ENCODE measurements at places on chromosomes 2 and 18.

- no peak for DNase-seq
Measured at GRCh38 chr2:130871843-130872740, 35.4 kb downstream of the ARHGEF4 start.

DNA sequence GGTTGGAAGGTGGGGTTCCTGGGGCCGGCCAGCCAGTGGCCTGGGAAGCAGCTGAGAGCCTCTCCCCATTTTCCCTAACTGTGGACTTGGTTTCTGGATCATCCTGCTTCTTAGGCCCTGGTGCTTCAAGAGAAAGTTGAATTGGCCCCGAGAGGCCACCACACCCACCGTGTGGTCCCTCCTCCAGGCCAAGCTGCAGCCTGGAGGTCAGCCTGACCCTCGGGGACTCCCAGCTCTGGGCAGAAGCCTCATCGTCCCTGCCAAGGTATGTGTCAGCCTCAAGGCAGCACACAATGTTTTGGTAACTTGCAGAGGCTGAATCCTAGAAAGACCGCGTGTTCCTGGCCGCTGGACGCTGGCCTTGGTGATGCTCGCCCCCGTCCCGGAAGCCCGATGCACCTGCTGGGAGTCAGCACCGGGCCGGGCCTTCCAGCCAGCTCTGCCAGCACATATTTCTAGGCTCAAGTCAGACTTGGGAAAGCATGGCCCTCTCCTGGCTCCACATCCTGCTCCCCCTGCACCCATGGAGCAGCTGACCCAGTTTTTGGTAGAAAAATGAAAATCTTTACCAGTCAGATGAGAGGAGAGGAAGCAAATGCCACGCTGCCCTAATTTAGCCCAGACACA, 72.6 kb downstream of the ACTR2 start:
- DNase-seq = no peak

DNA sequence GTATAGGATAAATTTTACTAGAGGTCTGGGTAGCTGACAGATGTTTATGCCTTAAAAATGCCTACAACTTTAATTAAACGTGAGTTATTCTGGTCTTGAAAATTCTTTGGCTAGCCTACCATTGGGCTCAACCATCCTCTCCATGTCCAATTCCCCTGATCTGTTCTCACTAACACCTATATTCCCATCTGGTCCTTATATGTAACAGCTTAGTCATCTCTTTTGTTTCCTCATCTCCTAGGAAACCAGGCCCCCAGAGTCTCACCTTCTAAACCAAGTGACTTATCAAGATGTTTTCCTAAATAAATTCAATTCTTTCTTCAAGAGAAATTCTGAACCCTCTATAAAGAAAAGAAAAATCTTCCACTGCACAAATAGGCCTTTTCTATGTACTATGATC, 148.5 kb downstream of the TTC32 start:
- DNase-seq = no peak

- DNase-seq = no peak
Measured at GRCh38 chr2:141015341-141016047, 1115.3 kb downstream of the LRP1B start.

Data from stimulated activated CD4-positive, alpha-beta T cell treated with anti-CD3 and anti-CD28 coated beads, Interleukin-12 subunit alpha, Interleukin-12 subunit beta, amount 100 ng/mL, for 48 hours (primary cell).